K562 (cell line): ENCODE measurements at places on chromosomes 6 and 20. TPM values are rescaled to one million over a fixed set of nuclear protein-coding genes. Genes with fewer than 3 reads are reported as not detected.

DNA sequence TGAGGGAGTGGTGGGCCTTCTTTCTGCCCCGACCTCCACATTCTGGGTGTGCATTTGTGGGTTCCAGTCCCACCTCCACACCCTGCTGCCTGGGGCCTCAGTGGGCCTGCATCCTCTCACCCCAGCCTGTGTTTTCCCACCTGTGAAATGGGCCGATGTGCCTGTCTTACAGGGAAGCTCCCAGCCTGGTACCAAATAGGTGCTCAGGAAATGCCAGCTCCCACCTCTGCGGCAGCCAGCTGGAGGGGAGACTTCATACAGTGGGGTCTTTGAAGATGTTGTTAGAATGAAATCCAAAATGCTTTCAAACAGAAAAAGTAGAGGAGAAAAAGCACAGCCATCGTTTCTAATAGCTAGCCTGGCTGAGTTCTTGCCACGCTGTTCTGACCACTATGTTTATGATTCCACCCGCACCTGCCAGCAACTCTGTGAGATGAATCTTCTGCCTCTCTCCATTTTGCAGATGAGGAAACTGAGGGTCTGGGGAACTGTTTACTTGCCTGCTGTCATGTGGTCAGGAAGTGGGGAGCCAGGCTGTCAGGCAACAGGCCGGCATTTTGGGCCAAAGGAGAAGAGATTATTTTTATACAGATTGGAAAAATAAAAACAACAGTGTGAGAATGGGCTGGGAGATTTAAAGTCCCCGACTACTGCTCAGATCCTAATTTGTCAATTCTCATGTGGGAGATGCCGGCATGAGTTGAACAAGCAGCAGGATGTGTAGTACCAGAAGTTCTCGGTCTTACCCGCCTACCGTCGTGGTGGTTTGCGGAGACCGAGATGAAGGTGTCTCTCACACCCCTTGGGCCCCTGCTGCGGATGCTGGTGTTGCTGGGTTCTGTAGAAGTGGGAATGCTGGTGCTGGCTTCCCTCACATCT, 4.6 kb downstream of the TMEM181 start:
- peaks cover 27% of the 10 kb centered on the region for H3K4me1 ChIP-seq
- no peak for DNase-seq
- H3K27ac ChIP-seq, result no peak overlapping the region
- peaks cover 30% of the 10 kb centered on the region; the same call in 2 of the 3 replicates for H3K36me3 ChIP-seq
- H3K27me3 ChIP-seq, result no peaks in the 10 kb centered on the region

GRCh38 chr6:48670546-48670945, 559.5 kb upstream of the PTCHD4 start:
- H3K4me3 ChIP-seq, result no peak overlapping the region
- H3K36me3 ChIP-seq, result no peaks in the 10 kb centered on the region
- no peaks in the 10 kb centered on the region for H3K4me1 ChIP-seq
- no peaks in the 10 kb centered on the region for H3K27me3 ChIP-seq
- no peak for DNase-seq

SNAI1 gene
- 10.7 and 13.4 TPM in 2 replicates for total RNA-seq

DNA sequence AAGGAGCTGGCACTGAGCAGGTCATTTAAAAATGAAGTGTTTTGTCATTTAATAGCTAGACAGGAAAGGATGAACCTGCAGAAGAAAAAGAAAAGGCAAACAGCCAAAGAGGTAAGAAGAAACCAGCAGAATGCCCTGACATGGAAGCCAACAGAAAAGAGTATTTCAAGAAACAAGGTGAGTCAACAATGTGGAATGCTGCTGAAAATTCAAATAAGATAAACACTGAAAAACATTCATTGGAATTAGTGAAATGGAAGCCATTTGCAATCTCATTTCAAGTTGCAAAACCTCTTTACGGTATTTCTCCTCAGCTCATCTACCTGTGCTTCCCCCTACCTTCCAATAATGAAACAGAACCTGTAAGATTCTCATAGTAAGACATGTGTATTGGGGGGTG, 59.6 kb downstream of the RWDD2A start:
- H3K27ac ChIP-seq, result no peak overlapping the region
- H3K4me3 ChIP-seq, result no peak overlapping the region
- no peaks in the 10 kb centered on the region for H3K27me3 ChIP-seq
- DNase-seq, result no peak
- no peaks in the 10 kb centered on the region for H3K4me1 ChIP-seq

- H3K27ac ChIP-seq, result no peak overlapping the region
- no peak for DNase-seq
- no peaks in the 10 kb centered on the region for H3K27me3 ChIP-seq
- H3K4me3 ChIP-seq, result no peak overlapping the region
These were observed 224.5 kb downstream of the RFPL4B start for GRCh38 chr6:112571488-112572270.

DNA sequence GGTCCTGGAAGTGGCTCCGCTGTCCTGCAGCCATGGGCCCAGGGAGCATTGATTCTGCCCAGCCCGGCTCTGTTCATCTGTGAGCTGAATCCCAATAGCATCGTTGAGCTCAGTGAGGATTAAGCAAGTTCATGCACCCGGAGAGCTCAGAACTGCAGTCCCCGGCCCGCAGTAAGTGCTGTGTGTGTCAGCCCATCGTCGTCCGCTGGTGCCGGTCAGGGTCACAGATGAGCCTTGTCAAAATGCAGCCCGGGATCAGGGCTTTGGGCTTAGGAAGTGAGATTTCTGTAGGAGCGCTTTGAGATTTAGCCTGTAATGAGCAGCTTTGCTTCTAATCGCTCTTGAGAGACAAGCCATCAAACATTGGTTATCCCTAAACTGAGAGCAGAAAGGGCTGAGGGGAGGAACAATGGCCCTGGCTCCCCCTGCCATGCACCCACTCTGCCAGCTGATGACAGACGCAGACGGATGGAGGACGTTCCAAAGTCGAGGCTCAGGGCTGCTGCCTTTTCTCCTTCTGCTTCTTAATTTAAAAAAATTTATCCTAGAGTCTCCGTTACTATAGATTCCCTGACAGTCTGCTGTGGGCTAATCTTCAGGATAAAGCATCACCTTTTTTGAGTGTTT, 25.6 kb upstream of the SULF2 start:
- DNase-seq, result no peak
- H3K4me1 ChIP-seq, result no peaks in the 10 kb centered on the region
- H3K4me3 ChIP-seq, result no peak overlapping the region
- no peak overlapping the region for H3K27ac ChIP-seq

YWHAB gene
- 178 and 180 TPM in 2 replicates for total RNA-seq

STMND1 gene
- not detected in 2 replicates for total RNA-seq

GRCh38 chr6:81262656-81263055, 489.8 kb downstream of the TENT5A start:
- no peaks in the 10 kb centered on the region for H3K4me1 ChIP-seq
- no peak overlapping the region for H3K4me3 ChIP-seq
- H3K27ac ChIP-seq, result no peak overlapping the region
- DNase-seq, result no peak
- H3K27me3 ChIP-seq, result no peaks in the 10 kb centered on the region
- H3K36me3 ChIP-seq, result no peaks in the 10 kb centered on the region

PROKR2 gene
- not detected in 2 replicates for total RNA-seq

GRCh38 chr20:44711237-44711636, 3.9 kb upstream of the CCN5 start:
- peaks cover 58% of the 10 kb centered on the region for H3K27me3 ChIP-seq
- no peak overlapping the region for H3K4me3 ChIP-seq
- H3K27ac ChIP-seq, result no peak overlapping the region
- H3K4me1 ChIP-seq, result no peaks in the 10 kb centered on the region

GRCh38 chr6:121608270-121608669, 172.8 kb downstream of the GJA1 start:
- H3K27me3 ChIP-seq, result no peaks in the 10 kb centered on the region
- no peaks in the 10 kb centered on the region for H3K36me3 ChIP-seq
- DNase-seq, result no peak
- no peak overlapping the region for H3K27ac ChIP-seq

GRCh38 chr6:30055513-30055912, 5.6 kb upstream of the POLR1H start:
- no peaks in the 10 kb centered on the region for H3K4me1 ChIP-seq
- peaks cover 18% of the 10 kb centered on the region; the same call in 2 of the 3 replicates for H3K36me3 ChIP-seq

SPTLC3 gene
- total RNA-seq, result not detected in 2 replicates

- H3K27ac ChIP-seq, result no peak overlapping the region
- no peak overlapping the region for H3K4me3 ChIP-seq
- no peaks in the 10 kb centered on the region for H3K27me3 ChIP-seq
- H3K36me3 ChIP-seq, result no peaks in the 10 kb centered on the region
- H3K4me1 ChIP-seq, result no peaks in the 10 kb centered on the region
- DNase-seq, result no peak
These were observed 294.2 kb upstream of the TCF21 start for GRCh38 chr6:133594652-133595110.

DNA sequence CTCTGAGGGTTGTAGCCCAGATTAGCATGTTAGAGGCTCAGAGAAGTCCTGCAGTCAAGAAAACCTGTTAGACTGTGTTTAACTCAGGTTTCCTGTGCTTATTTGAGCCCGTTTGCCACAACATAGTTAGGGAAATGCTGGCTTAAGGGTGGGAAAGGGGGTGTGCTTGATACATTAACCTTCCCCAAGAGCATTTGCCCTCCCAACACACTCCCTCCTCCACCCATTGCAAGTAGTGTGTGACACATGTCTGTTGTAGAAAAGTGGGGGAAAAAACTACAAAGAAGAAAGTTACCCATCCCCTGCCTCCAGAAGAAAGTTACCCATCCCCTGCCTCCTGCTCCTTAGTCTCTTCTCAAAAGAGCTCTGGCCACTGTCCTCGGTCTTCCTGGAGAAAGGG, 36.8 kb upstream of the MRPS18A start:
- no peak overlapping the region for H3K4me3 ChIP-seq
- no peaks in the 10 kb centered on the region for H3K27me3 ChIP-seq
- peaks cover 24% of the 10 kb centered on the region for H3K4me1 ChIP-seq

- H3K36me3 ChIP-seq, result no peaks in the 10 kb centered on the region
- H3K4me1 ChIP-seq, result no peaks in the 10 kb centered on the region
- no peaks in the 10 kb centered on the region for H3K27me3 ChIP-seq
- no peak overlapping the region for H3K4me3 ChIP-seq
- H3K27ac ChIP-seq, result no peak overlapping the region
- no peak for DNase-seq
These were observed 514.1 kb upstream of the NRSN1 start for GRCh38 chr6:23611776-23612381.

LPIN3 gene
- 6.9 and 7.9 TPM in 2 replicates for total RNA-seq

DNA sequence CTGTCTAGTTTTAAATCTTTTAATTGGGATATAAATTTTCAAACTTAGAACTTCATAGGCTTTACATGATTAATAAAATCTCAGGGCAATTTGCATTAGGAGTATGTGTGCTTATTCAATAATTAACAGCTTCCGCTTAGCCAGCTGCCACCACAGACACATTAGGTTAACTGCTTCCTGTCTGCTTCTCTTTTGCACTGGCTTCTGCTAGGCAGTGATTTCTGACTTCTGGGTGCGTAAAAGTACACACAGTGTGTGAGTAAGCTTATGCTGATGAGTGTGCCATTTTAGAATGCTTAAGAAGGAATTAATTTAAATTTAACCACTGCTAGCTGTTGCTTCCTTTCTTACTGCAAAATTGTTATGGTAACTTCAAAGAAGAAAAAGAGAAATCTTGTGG, 73.9 kb downstream of the F13A1 start:
- H3K27me3 ChIP-seq, result peaks cover 4% of the 10 kb centered on the region
- no peaks in the 10 kb centered on the region for H3K36me3 ChIP-seq
- DNase-seq, result no peak
- H3K27ac ChIP-seq, result no peak overlapping the region

DNA sequence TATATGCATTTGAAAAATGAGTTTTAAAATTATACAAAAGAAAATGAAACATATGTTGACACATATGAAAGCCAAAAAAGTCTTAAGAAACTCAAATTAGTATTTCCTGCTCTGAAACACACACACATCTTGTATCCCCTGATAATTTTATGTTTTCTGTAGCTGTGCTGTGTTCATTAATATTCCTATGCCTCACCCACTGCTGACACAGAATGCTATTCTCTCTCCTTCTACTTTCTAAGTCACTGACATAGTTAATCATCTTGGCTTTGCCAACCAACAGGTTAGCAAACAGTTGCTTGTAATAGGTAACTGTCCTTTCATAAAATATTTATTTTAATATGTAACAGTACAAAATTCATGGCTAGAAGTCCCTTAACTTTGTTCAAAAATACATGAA, 140.7 kb downstream of the DST start:
- H3K4me3 ChIP-seq, result no peak overlapping the region
- no peaks in the 10 kb centered on the region; the same call in 2 of the 3 replicates for H3K36me3 ChIP-seq
- no peak for DNase-seq
- H3K27ac ChIP-seq, result no peak overlapping the region

GRCh38 chr6:36594816-36595643, 868 bp downstream of the SRSF3 start:
- H3K4me3 ChIP-seq, result peak overlapping the region; percentile 69
- H3K27me3 ChIP-seq, result no peaks in the 10 kb centered on the region
- H3K36me3 ChIP-seq, result peaks cover 52% of the 10 kb centered on the region
- DNase-seq, result no peak

CDS2 gene
- 20.3 and 21.8 TPM in 2 replicates for total RNA-seq

ACTR5 gene
- 13.5 and 14.8 TPM in 2 replicates for total RNA-seq

- H3K27me3 ChIP-seq, result no peaks in the 10 kb centered on the region
- DNase-seq, result no peak
- H3K27ac ChIP-seq, result no peak overlapping the region
- H3K4me3 ChIP-seq, result no peak overlapping the region
These were observed 115.7 kb downstream of the PRIM2 start for GRCh38 chr6:57432919-57433684.

POU5F1 gene
- 2.0 and 2.3 TPM in 2 replicates for total RNA-seq

GRCh38 chr6:115908906-115909559, 151.7 kb downstream of the FRK start:
- H3K27ac ChIP-seq, result no peak overlapping the region
- no peaks in the 10 kb centered on the region for H3K36me3 ChIP-seq
- no peaks in the 10 kb centered on the region for H3K27me3 ChIP-seq
- no peak for DNase-seq
- H3K4me3 ChIP-seq, result no peak overlapping the region

- H3K4me3 ChIP-seq, result no peak overlapping the region
- H3K4me1 ChIP-seq, result no peaks in the 10 kb centered on the region
- no peaks in the 10 kb centered on the region for H3K27me3 ChIP-seq
- no peaks in the 10 kb centered on the region for H3K36me3 ChIP-seq
- no peak overlapping the region for H3K27ac ChIP-seq
These were observed 844.3 kb upstream of the MANEA start for GRCh38 chr6:94733066-94733465.

HDAC2 gene
- total RNA-seq, result 154 and 161 TPM in 2 replicates

GRCh38 chr6:143323729-143324470, 126.6 kb downstream of the ADAT2 start:
- H3K27me3 ChIP-seq, result no peaks in the 10 kb centered on the region
- no peak overlapping the region for H3K27ac ChIP-seq
- no peaks in the 10 kb centered on the region for H3K4me1 ChIP-seq
- H3K4me3 ChIP-seq, result no peak overlapping the region
- no peak for DNase-seq

DNA sequence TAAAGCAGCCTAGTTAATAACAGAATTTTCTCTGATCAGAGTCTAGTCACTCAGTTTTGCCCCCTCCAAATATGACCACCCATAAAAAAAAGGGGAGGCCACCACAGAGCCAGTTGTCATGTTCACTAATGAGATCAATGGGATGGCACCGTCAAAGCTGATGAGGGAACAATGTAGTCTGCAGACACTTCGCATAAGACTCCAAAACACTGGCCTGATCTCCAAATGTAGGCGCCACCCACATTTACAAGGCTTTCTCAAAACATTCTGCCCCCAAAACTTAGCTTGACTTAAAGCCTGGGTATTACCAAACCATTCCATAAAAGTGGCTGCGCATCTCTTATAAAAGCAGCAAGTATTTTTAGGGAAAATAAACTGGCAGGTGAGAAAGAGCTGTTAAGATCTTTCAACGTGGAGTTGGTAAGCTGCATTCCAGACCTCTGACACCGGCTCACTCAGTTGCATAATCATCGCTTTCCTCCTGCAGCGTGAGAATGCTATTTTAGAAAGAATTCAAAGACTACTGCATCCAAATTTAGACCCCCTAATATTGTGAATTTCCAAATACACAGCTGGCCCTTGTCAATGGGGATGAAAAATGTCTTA, 59.3 kb downstream of the TBC1D7 start:
- no peak overlapping the region for H3K4me3 ChIP-seq
- no peak overlapping the region for H3K27ac ChIP-seq
- peaks cover 10% of the 10 kb centered on the region for H3K4me1 ChIP-seq
- no peak for DNase-seq
- H3K36me3 ChIP-seq, result peaks cover 14% of the 10 kb centered on the region; the same call in 2 of the 3 replicates
- H3K27me3 ChIP-seq, result no peaks in the 10 kb centered on the region
